Endothelial cell of umbilical vein (primary cell): ENCODE measurements at places on chromosomes 1 and 21. TPM values are rescaled to one million over a fixed set of nuclear protein-coding genes. Genes with fewer than 3 reads are reported as not detected.

GRCh38 chr1:116949213-116949985 lies 39.7 kb downstream of the PTGFRN start:
- no peak for DNase-seq

KCNJ10 gene
- not detected in 2 replicates for polyA plus RNA-seq

MMP23B gene
- 0.62 and 1.5 TPM in 2 replicates for polyA plus RNA-seq

MDM4 gene
- polyA plus RNA-seq = 10.4 and 11.7 TPM in 2 replicates

GRCh38 chr21:38950435-38951094 lies 144.8 kb downstream of the ETS2 start:
- no peak for DNase-seq

DNA sequence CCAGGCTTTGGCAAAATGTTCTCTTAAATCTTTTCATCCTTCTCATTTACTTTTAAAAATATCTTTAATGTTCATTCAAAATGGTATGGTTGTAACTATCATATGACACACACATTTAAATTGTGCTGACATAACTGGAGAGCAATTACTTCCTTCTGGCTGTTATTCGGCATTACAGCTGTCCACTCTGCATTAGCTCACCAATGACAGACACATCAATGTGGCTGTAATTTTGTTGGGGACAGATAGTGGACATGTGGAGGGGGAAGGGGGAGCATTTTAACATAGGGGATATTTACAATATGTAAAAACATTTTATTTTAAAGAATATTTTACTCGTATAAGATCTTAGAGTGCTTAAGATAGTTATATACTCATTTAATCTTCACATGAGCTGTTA lies 319.8 kb downstream of the HMCN1 start:
- DNase-seq = no peak

MYCL gene
- 1.3 and 1.5 TPM in 2 replicates for polyA plus RNA-seq

- peak; percentile 21 for DNase-seq
These were observed 2.6 kb downstream of the PABPC4 start for GRCh38 chr1:39573736-39574624.
